ENCODE measurements at places on chromosomes 7 and 10.

DNA sequence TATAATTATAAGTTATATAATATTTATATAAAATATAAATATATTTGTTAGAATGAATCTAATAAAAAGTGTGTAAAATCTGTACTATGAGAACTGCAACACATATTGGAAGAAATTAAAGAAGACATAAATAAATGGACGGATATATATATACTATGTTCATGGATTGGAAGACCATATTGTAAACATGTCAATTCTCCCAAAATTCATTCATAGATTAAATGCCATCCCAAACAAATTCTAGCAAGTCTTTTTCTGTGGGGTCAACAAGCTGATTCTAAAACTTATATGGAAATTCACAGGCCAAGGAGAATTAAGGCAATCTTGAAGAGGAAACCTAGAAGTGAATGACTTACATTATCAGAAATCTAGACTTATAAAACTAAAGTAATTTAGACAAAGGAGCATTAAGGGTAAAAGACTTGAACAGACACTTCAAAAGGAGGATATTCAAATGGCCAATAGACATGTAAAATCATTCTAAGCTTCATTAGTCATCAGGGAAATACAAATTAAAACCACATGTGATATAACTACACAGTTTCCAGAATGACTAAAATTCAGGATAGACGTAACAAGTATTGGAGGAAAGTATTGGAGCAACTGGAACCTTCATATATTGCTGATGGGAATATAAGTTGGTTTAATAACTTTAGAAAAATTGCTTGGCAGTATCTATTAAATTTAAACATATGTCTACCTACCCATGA lies 225.9 kb downstream of the EMX2 start:
- DNase-seq = no peak

GRCh38 chr10:29908962-29909361 lies 150.4 kb downstream of the JCAD start:
- DNase-seq = no peak

GRCh38 chr10:34058845-34059614 lies 724.6 kb upstream of the NRP1 start:
- DNase-seq = no peak

DNA sequence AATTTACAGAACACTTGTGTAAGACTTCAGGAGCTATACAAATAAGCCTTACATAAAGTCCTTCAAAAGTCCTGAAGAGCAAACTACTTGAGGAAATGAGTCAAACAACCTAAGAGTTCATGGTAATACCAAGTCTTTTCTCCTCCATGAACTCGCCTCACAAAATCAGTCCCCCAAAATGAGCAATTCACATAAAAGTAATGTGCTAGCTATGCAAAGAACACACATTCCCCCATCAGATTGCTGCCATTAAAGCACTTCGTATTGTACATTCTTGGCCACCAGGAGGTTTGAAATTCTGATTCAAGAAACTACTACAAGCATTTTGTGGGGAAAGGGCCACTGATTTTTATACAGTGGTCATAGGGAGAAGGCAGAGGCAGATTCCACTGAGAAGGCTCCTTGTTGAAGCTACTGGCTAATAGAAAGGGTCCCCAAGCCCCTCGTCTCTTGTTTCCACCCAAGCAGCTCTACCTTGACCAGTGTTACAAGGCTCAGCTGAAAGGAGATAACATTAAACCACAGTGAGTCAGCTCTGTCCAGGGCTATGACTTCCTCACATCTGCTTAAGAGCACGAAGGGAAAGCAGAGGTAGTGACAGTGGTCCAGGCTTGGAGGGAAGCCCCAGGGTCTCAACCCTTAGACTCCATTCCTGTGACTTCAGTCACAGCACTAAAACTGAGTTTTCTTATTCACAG lies 115.2 kb upstream of the CDK1 start:
- DNase-seq = no peak

- no peak for DNase-seq
Observed at GRCh38 chr10:25768167-25768566, 165.9 kb upstream of the MYO3A start.

- DNase-seq = no peak
Observed at GRCh38 chr10:14784459-14785055, 9.9 kb upstream of the FAM107B start.

DNA sequence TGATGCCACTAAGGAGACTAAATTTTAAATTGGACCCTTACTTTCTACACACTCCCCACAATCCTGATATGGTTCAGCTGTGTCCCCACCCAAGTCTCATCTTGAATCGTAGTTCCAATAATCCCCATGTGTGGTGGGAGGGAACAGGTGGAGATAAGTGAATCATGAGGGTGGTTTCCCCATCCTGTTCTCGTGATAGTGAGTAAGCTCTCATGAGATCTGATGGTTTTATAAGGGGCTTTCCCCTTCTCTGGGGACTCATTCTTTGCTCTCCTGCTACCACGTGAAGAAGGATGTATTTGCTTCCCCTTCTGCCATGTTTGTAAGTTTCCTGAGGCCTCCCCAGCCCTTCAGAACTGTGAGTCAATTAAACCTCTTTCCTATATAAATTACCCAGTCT lies 18.4 kb upstream of the BET1 start:
- DNase-seq = no peak

- no peak for DNase-seq
Observed at GRCh38 chr7:129522088-129522970, 20.0 kb downstream of the SMKR1 start.

GRCh38 chr10:8344756-8345155 lies 290.3 kb downstream of the GATA3 start:
- no peak for DNase-seq

GRCh38 chr10:132374176-132374575 lies 22.8 kb upstream of the PWWP2B start:
- DNase-seq = no peak

- DNase-seq = no peak
Observed at GRCh38 chr7:35676211-35676610, 18.7 kb downstream of the HERPUD2 start.

- no peak for DNase-seq
Observed at GRCh38 chr10:306675-307185, 171.5 kb downstream of the ZMYND11 start.

- DNase-seq = no peak
Observed at GRCh38 chr7:121313220-121313792, 15.5 kb upstream of the WNT16 start.

- no peak for DNase-seq
Observed at GRCh38 chr7:74290553-74290950, 1.3 kb downstream of the CLIP2 start.

- DNase-seq = no peak
Observed at GRCh38 chr7:98066934-98067507, 39.6 kb upstream of the LMTK2 start.

GRCh38 chr7:113093561-113093960 lies 6.9 kb upstream of the GPR85 start:
- DNase-seq = no peak

- no peak for DNase-seq
Observed at GRCh38 chr7:34298492-34299013, 359.5 kb upstream of the NPSR1 start.

DNA sequence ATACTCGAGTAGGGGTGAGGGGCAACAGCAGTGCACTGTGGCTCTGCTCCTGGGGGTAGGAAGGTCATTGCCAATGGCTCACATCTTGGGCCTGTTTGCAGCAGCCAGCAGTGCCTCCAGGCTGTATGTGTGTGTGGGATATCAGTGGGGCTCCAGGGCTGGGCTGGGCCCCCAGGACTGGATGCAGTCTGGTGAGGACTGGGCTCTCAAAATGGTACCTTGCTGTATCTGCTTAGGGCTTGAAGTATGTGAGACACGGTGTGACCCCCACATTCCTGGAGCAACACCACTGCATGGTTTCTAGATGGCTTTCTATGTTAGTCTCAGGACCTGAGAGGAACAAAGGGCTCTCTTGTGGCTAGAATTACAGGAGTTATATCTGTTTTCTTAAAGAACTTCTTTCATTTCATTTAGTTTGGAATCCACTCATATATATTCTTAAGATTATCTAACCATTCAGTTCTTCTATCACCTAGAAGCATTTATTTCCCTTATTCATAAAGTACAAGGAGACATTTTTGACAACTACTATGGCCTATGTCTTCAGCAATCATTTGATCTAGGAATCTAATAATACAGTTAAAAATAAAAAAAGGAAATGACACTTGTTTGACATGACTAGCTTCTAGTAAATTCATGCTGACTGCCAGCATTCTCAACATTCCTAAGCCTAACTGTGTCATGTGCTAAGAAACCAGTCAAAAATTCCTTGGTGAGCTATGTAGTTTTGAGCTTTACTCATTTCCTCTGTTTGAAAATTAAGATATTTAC lies 443.2 kb upstream of the SEMA3A start:
- DNase-seq = peak; percentile 75

DNA sequence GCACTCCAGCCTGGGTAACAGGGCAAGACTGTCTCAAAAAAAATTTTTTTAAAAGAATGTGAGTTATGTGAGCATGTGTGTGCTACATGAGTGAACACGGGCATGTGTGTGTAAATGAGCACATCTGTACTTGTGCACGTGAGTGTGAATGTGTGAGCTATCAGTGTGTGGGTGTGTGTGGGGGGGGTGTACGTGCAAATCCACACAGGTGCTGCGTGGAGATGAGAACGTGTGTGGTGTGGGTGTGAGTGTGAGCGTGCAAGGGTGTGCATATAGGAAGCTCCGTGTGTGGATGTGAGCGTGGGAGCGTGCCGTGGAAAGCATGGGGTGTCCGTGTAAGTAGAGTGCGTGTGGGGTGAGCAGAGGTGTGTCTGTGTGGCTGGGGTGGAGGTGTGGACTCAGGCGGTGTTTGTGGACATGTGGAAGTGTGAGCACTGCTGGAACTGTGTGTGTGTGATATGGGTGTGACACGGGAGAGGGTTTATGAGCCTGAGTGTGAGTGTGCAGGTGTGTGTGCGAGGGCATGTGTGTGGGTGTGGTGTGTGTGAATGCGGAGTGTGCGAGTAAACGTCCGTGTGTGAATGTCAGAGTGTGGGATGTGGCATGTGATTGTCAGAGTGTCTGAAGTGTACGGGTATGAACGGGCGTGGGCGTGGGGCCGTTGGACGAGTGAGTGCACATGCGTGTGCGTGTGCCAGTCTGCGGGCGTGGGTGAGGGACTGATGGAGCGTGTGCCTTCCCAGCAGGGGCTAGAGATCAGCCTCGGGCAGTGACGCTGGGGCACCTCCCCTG lies 45.9 kb upstream of the TNRC18 start:
- no peak for DNase-seq

DNA sequence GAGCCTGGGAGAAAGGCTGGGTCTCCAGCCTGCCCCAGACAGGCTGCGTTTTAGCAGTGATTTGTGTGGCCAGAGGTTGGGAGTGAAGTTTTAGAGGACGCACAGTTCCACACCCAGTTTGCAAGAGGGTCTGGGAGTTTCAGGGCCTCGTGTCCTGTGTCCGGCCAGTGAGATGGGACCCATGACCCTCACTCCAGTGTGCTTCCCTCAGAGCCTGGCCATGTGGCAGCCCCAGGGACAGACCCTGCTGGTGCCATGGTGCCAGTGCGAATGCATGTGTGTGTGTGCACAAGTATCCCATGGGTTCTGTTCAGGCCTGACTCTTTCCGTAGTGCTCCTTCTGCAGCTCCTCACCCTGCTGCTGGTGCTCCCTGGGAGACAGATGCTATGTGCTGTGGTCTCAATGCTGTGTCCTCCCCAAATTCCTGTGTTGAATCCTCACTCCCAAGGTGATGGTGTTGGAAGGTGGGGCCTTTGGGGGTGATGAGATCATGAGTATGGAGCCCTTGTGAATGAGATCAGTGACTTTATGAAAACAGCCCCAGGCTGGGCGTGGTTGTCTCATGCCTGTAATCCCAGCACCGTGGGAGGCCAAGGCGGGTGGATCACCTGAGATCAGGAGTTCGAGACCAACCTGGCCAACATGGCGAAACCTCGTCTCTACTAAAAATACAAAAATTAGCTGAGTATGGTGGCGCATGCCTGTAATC lies 16.5 kb downstream of the ECHDC3 start:
- no peak for DNase-seq

GRCh38 chr10:18786478-18786877 lies 127.2 kb downstream of the ARL5B start:
- DNase-seq = no peak

GRCh38 chr7:95454438-95455045 lies 19.7 kb upstream of the PON2 start:
- no peak for DNase-seq

- DNase-seq = no peak
Observed at GRCh38 chr7:24733414-24734060, 23.7 kb downstream of the GSDME start.

GRCh38 chr7:22564511-22565045 lies 64.6 kb upstream of the STEAP1B start:
- DNase-seq = peak; percentile 66

DNA sequence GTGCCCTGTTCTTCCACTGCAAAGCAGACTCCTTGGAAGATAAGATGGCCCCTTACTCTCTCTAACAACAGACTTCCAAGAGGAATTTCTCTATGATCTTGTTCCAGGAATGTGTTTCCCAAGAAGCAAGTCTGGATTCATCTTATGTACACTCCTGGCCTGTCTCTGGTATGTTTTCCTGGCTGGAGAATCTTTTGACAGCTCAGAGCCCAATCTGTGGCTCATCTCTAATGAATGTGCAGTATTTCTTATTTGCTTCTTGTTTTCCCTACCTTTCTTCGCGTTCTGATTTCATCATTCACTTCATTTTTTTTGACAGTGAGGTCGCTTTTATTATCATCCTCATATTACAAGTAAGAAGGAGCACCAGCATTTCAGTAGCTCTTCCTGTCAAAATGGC lies 53.0 kb upstream of the PITRM1 start:
- no peak for DNase-seq

DNA sequence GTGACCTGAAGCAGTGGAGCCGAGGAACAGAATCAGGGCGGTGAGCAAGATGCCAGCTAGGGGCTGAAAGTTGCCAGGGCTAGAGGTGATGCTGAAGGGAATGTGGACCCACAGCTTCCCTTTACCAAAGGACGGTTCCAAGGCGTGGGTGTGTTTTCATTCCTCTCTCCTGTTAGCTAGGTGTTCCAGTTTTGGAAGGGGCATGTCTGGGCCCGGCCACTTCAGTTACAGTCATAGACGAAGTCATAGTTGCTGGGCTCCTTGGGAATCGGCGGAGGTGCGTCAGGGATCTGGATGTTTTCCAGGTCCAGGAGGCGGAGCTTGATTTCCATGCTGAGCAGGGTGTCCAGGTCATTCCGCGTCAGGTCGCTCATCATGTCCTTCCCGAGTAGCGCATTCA lies 131.0 kb upstream of the AOAH start:
- no peak for DNase-seq

- DNase-seq = no peak
Observed at GRCh38 chr7:78788464-78788863, 665.0 kb downstream of the MAGI2 start.

GRCh38 chr7:63023182-63023787 lies 975.4 kb upstream of the ZNF722 start:
- no peak for DNase-seq

GRCh38 chr10:123999956-124000615 lies 93.3 kb downstream of the CHST15 start:
- no peak for DNase-seq

DNA sequence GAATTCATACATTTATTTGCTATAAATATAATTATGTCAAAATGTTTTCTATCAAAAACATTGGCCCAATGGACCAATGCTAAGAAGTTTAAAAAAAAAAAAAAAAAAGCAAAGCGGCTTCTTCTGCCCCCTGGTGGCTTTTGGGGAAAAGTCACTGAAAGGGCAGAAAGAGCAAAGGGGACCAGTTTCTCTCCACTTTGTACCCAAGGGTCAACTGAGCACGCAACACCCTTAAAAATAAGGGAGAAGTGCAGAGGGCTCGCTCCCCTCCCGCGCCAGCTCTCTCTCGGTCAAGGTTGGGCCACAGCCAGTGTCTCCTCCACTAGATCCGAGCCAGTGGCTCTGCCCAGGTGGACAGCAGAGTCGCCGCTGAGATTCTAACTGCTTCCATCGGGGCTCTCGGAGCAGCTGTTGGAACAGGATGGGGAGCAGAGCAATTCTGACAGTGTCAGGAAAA lies 136.4 kb upstream of the FGFR2 start:
- peak; percentile 4 for DNase-seq

GRCh38 chr10:86840498-86840897 lies 84.1 kb downstream of the BMPR1A start:
- DNase-seq = no peak
